Mesothelial cell of epicardium (in vitro differentiated cells): ENCODE measurements at places on chromosomes 4 and X.

GRCh38 chrX:19121898-19122640 lies at the start of gene ADGRG2:
TSS of gene ADGRG2 (minus strand) at chrX:19122468. CDS start at chrX:19068834, 53,634 bp downstream.
- no peak for DNase-seq

DNA sequence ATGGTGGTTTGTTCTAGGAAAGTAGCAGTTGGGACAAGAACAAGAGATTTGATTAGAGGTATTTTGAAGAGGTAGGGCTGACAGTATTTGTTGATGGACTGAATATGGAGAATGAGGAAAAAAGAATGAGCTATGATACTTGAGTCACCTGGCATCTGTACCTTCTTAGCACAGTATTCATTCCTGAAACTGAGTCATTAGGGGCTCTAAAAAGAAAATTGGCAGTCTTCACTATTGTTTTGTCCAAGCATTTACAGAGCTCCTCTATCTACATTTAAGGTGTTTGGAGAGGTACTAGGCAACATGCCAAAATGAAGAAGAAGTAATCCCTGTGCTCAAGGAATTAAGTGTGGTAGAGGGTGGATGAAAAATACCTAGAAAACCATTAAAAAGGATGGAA lies 165.8 kb downstream of the SHROOM4 start:
- no peak for DNase-seq

- DNase-seq: no peak
Measured at GRCh38 chrX:109926743-109927662, 75.9 kb upstream of the TMEM164 start.

GRCh38 chr4:75821966-75822365 lies 80.3 kb downstream of the PPEF2 start:
- DNase-seq: no peak

GRCh38 chr4:38585871-38586270 lies 78.1 kb upstream of the KLF3 start:
- DNase-seq: no peak

DNA sequence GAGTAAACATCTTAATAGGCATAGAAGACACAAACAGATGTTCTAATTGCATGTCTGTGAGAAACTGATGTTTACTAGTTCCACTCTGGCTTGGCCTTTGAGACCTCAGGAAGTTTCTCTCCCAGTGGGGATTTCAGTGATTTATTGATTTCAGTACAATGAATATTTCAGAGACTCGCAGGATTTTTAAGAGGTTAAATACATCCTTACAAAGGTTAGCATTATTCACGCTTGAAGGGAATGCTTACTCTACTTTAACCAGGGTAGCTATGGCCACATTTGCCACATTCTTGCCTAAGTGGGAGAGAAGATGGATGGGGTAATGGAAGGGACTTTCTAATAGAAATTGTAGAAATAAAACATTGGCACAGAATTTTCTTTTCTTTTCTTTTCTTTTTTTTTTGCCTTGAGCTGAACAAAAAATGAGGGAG lies 480.1 kb downstream of the SPRY1 start:
- DNase-seq: no peak

GRCh38 chr4:14961292-14961691 lies 41.0 kb upstream of the CPEB2 start:
- DNase-seq: no peak

GRCh38 chr4:137623013-137623412 lies 90.7 kb upstream of the PCDH18 start:
- DNase-seq: no peak

GRCh38 chrX:151680805-151681204 lies 14.5 kb upstream of the PRRG3 start:
- DNase-seq: peak; percentile 60

- DNase-seq: no peak
Measured at GRCh38 chrX:129749069-129749468, 10.3 kb downstream of the XPNPEP2 start.

- no peak for DNase-seq
Measured at GRCh38 chr4:6771229-6771671, 11.3 kb upstream of the KIAA0232 start.

DNA sequence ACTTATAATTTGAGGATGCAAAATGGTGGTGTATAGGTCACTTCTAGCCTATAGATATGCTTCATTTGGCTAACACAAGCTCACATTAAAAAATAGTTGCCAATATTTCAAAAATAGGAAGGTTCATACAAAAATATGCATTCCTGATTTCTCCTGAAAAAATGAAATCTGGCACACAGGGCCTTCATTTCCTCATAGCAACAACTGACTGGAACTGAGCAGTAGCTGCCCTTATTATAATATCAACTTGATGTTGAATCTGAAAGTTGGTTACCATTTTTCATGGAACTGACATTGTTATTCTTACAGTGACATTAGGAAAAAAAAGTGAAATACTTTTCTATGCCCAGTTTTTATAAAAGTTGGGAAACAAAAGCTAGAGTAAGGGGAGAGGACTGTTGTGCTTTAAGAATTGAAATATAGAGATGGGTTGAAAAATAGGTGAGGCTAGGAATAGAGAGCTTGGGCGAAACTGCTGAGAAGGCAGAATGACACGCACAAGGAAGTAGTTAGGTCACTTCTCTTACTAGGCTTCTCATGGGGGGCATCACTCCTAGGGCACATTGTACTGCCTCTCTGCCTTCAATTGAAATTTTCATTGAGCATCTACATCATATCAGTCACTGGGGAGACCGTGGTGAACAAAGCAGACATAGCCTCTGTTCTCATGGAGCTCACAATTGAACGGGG lies 43.1 kb upstream of the C1GALT1C1 start:
- DNase-seq: no peak

- no peak for DNase-seq
Measured at GRCh38 chr4:59612235-59612634, 1587.9 kb upstream of the ADGRL3 start.

GRCh38 chrX:27241981-27242380 lies 221.2 kb downstream of the PPP4R3C start:
- no peak for DNase-seq

GRCh38 chrX:154775419-154776349 lies 13.0 kb downstream of the DKC1 start:
- no peak for DNase-seq

GRCh38 chr4:37561196-37561802 lies 124.9 kb downstream of the RELL1 start:
- DNase-seq: no peak

DNA sequence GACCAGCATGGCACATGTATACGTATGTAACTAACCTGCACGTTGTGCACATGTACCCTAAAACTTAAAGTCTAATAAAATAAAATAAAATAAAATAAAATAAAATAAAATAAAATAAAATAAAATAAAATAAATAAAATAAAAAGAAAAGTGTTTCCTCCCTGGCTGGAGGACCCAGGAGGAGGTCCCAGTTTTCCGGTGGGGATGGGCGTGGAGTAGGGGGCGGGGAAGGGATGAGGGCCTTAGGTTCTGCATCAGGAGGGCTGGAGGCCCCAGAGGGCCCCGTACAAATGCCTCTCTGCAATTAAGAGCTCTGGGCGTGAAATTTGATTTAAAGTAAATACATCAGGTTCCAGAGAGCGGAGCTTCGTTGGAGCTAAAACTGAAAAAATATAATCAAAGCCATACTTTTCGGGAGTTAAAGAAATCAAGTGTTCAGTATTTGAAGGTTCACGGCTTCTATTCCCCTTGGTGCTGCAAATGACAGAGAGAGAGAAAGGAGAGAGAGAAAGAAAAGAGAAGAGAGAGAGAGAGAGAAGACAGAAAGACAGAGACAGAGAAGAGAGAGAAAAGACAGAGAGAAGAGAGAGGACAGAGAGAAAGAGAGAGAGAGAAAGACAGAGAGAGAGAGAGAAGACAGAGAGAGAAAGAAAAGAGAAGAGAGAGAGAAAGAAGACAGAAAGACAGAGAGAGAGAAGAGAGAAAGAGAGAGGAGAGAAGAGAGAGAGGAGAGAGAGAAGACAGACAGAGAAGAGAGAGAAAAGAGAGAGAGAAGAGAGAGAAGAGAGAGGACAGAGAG lies 8.7 kb upstream of the SHOX start:
- DNase-seq: no peak

GRCh38 chr4:655464-656151 lies 18.5 kb downstream of the ATP5ME start:
- no peak for DNase-seq

- DNase-seq: no peak
Measured at GRCh38 chrX:11242704-11243103, 50.5 kb upstream of the AMELX start.

DNA sequence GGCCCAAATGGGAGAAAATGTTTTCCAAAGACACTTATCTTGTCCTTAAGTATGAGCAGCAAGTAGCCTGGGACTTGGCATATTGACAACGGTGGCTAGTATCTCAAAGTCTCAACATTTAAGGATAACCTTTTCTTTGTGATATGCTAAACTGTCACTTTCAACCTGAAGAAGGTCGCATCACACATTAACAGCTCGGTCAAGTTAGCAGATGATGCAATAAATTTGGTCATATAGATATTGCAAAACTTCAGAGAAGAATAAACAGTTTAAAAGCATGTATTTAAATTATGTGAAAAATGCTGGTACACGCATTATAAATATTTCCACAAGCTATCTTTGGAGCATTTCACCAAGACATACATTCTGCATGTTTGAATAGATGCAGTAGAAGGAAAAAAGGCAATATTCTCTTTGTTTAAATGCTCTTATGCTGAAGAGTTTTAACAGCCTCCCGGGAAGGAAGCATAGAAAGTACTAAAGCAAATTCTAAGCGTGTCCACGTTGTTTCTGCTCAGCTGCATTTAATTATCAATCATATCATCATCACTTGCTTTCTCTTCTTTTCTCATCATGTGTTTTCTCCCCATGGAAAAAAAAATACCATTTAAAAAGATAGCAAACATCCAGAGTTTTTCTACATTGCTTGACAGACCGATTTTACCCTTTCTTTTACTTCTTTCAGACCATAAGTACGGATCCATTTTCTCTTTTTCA lies 24.2 kb downstream of the ARHGAP6 start:
- DNase-seq: no peak

- DNase-seq: no peak
Measured at GRCh38 chr4:154406018-154406795, 85.4 kb downstream of the DCHS2 start.

- no peak for DNase-seq
Measured at GRCh38 chr4:131499141-131499873, 1649.8 kb upstream of the PCDH10 start.

DNA sequence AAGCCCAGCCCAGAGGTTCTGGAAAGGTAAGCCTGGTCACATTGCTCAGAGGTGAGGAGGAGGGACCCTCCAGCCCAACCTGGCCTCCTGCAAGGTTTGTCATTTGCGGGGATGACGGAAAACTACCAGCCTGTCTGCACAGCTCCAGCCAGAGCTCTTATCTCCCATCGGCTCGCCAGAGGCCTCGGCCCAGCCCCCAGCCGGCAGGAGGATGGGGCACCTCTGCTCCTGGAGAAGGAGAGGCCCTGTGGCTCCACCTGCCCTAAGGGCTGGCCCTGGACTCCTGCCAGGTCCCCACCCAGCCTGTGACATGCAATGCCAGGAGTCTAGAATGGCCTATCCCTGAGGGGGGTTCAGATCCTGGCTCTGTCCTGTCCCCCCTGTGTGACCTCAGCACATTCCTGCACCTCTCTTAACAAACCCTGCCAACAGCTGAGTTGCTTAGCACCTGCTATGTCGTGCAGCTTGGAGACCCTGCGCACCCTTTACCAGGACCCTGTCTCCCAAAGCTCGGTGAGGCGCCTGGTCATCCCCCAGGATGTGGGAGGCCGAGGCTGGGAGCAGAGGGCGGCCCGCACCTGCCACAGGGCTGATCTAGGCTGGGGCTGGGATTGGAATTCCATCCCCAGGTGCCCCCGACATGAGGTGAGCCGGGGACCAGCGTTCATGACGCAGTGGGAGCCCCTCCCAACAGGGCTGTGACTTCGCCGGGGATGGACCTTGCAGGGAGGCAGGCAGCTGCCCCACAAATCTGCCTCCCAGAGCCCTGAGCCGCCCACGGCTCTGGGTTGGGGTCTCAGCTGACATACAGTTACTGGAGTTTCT lies 14.4 kb downstream of the ADRA2C start:
- DNase-seq: no peak

DNA sequence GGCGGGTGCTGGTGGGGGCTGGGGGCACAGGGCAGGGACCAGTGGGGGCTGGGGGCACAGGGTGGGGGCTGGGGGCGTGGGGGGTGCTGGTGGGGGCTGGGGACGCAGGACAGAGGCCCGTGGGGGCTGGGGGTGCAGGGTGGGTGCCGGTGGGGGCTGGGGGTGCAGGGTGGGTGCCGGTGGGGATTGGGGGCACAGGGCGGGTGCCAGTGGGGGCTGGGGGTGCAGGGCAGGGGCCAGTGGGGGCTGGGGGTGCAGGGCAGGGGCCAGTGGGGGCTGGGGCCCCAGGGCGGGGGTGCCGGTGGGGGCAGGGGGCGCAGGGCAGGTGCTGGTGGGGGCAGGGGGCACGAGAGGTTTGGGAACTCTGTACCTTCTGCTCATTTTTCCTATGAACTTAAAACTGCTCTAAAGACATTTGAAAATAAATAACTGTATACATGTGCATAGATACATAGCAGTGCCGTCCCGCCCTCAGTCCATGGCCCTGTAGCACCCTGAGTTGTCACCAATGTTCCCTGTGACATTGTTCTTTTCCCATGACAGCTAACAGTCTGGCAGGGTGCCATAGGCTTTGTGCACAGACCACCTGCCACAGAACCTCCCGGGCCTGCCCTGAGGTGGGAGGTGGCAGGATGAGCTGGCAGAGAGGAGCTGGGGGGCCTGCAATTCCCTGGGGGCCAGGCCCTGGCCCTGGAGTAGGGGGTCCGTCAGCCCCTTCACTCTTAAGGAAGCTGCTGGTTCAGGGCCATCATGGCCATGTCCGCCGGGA lies 35.6 kb upstream of the ADRA2C start:
- DNase-seq: no peak
